ENCODE measurements at places on chromosomes 7 and 10. TPM values are rescaled to one million over a fixed set of nuclear protein-coding genes. Genes with fewer than 3 reads are reported as not detected.
A peak's percentile ranks its signal among the peaks of the same experiment; 100 is the strongest.

GRCh38 chr10:114471906-114472876, 67.9 kb upstream of the AFAP1L2 start:
- no peak for DNase-seq

The HNRNPA2B1 gene
- 1,850 TPM for polyA plus RNA-seq

The C10orf67 gene
- not detected for polyA plus RNA-seq

- peak; percentile 99 for DNase-seq
Observed at GRCh38 chr10:75408911-75409885, 7.6 kb upstream of the ZNF503 start.

The TRIM56 gene
- 10.3 TPM for polyA plus RNA-seq

The PNLIPRP1 gene
- not detected for polyA plus RNA-seq

The HKDC1 gene
- 0.53 TPM for polyA plus RNA-seq

DNA sequence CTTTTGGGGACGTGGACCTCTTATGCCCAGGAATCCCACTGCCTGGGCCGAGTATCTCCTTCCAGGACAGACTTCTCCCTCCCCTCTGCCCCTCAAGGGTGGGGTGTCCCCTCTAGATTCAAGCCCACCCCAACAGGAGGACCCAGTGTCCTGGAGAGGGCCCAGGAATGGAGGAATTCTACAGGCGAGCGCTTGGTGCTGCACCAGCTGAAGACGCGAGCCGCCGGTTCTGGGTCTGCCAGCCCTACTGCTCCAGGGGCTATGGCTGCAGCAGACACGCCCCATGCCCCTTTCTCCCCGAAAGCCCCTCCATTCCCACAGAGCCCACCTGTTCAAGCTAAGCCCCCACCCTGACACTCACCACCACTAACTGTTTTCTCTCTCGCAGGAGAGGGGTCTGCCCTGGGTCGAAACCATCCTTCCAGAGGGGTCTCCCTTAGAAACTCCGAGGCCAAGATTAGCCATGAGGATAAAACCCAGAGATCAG, 8.6 kb downstream of the CRYGN start:
- DNase-seq = no peak

GRCh38 chr7:55189146-55189766, 170.4 kb downstream of the EGFR start:
- no peak for DNase-seq

GRCh38 chr7:14902589-14903067, at the start of gene DGKB:
Gene DGKB (minus strand): TSS chr7:14902751.
- DNase-seq = no peak

Measured in K562 (cell line).